ENCODE measurements at places on chromosomes 2 and 18.
A peak's percentile ranks its signal among the peaks of the same experiment; 100 is the strongest.

GRCh38 chr2:239372835-239373234 lies 28.0 kb downstream of the HDAC4 start:
- DNase-seq = peak; percentile 34

- no peak for DNase-seq
Observed at GRCh38 chr2:111632661-111633060, 251.3 kb downstream of the ANAPC1 start.

- DNase-seq = no peak
Observed at GRCh38 chr18:13371689-13372418, 153.3 kb downstream of the LDLRAD4 start.

DNA sequence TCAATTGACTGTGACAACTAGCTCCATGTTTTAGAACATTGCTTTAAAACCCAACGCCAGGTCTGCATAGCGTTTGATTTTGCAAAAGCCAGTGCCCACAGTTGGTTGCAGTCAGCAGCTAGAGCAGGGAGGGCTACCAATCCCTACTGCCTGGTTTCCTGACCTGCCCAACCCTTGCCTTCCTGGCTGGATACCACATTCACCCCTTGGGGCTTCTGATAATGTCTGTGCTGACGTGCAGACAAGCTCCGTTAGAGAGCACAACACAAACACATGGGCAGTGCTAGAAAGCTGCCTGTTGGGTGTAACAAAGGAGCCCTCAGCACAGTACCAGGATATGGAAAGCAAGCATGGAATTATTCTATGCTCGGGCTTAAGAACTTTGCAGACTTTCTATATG lies 71.4 kb upstream of the THSD7B start:
- no peak for DNase-seq

- no peak for DNase-seq
Observed at GRCh38 chr18:73214970-73215369, 347.2 kb upstream of the NETO1 start.

DNA sequence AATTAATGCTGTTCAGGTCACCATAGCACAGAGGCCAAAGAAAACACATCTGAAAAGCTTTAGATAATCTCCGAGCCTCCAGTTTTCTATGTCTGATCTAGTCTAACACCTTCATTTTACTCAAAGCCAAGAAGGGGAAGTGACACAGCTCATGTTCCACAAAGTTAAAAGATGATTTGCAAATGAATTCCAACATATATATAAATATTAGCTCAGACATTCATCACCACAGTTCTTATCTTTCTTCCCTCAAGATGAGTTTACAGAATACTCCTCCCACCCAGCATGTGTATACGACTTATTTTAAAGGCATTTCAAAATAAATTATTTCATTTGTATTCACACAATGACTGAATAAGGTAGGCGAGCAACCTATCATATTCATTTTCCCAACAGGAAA lies 82.4 kb downstream of the AAK1 start:
- DNase-seq = no peak
